Activated naive CD8-positive, alpha-beta T cell treated with anti-CD3 and anti-CD28 coated beads for 36 hours (primary cell): ENCODE measurements at places on chromosomes 3 and 15.

DNA sequence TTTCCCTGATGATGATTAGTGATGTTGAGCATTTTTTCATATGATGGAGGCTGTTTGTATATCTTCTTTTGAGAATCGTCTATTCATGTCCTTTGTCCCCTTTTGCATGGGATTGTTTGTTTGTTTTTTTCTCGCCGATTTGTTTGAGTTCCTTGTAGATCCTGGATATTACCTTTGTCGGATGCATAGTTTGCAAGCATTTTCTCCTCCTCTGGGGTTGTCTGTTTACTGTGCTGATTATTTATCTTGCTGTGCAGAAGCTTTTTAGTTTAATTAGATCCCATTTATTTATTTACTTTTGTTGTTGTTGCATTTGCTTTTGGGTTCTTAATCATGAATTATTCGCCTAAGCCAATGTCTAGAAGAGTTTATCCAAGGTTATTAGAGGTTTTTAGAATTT is 232.8 kb downstream of the XXYLT1 start:
- no peak for DNase-seq

DNA sequence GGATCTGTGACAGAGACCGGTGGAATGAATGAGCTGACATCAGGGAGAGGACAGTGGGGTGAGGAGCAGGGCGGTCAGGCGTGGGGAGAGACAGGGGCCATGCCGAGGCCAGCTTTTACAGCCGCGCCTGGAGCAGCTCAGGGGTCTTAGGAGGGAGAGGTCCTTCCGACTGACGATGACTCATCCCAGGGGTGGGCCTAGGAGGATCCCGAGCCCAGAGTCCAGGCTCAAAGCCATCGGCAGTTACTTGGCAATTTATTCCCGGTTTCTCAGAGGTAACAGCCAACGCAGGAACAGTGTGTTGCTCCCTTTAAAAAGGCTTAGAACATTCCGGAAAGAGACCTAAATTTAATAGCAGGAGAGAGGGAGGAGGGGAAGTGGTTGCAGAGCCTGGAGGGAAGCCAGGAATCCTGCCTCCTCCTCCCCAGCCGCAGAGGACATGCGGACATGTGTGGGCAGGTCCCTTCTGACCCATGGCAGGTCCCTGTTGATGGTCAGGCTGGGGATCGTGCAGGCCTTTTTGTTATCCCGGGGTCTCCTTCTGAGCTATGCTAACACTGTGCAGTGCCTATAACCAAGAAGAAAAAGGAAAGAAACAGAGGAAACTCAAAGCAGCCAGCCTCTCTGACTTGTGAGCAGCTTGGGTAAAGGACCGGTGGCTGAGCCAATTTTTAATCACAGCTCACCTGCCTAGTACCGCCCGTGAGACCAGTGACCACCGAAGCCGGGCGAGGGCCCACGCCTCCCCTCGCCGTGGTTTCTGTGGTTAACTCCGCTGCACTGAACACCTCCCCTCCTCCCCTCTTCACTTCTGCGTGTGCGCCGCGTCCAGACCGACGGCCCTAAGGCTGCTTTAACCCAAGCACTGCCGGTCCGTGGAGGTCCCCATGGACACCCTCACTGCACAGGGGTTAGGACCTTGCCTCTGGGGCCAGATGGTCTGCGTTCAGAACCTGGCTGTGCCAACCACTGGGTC is 392.4 kb upstream of the PROK2 start:
- DNase-seq = peak; percentile 27

DNA sequence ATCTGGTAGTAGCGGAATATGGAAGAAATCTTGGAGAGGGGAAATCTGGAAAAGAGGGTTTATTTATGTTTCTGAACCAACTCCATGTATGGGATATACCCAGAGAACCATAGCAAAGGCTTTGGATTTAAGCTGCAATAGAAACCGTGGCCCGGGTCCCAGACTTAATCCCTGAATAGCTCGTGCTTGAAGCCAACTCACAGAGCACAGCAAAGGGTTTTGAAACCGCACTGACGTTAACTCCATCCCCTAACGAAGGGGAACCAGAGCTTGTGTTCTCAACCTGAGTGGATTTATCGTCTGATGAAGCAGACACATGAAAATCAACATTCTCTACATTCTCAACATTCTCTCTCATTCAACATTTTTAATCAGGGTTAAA is 154.6 kb downstream of the APBA2 start:
- DNase-seq = no peak

DNA sequence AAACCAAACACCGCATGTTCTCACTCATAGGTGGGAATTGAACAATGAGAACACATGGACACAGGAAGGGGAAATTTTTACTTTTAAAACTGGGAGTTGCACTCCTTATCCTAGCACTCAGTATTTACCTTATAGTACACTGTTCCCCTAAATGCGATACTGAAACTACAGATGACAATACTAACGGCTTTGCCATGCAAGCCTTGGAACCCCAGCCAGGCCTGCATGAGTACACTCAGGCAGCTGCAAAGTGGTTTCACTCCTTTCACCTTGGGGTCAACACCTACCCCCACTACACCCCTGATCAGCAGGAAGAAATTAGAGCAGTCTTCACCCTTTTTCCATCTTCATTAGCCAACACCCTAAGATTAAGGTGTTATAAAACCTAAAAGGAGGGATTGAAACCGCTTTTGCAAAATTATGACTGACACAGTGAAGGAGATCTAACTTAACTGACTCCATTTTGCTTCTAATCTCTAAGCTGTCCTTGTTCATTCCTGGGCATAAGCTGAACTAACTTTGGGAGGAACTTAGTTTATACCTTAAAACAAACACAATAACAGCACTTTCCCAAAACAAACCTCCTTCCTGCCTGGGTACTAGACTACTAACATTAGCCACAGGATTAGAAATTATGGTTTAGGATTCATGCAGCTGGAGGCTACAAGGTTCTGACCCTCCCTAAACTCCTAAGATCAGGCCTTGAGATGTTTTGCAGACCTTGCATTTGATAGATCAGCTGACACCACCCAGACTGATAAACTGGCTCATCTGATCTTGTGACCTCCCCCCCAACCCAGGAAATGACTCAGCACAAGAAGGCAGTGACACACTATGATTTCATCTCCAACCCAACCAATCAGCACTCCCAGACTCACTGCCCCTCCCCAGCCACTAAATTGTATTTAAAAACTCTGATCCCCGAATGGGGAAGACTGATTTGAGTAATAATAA is 452.1 kb upstream of the PPP2R3A start:
- DNase-seq = no peak

- DNase-seq = no peak
These were observed 72.0 kb downstream of the TPRA1 start for GRCh38 chr3:127518456-127519081.

DNA sequence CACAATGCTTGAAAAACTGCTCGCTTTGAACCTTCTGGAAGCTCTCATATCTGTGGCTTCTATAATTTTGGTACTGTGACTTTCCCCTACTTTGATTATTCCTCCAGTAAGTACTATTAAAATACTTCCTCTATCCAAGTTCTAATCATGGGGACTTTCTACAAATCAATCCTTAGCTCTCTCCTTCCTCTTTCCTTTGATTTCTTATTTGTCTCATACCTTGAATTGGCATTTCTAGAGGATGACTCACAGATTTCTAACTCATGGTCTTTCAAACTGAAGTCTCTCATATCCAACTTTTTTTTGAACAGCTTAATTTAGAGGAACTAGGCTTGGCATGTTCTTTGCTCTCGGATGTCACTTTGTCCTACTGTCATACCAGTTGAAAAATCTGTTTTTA is 241.8 kb downstream of the TBC1D5 start:
- DNase-seq = no peak

- no peak for DNase-seq
These were observed 87.3 kb upstream of the IGSF10 start for GRCh38 chr3:151548195-151548594.
